ENCODE measurements at places on chromosomes 7 and 10.

DNA sequence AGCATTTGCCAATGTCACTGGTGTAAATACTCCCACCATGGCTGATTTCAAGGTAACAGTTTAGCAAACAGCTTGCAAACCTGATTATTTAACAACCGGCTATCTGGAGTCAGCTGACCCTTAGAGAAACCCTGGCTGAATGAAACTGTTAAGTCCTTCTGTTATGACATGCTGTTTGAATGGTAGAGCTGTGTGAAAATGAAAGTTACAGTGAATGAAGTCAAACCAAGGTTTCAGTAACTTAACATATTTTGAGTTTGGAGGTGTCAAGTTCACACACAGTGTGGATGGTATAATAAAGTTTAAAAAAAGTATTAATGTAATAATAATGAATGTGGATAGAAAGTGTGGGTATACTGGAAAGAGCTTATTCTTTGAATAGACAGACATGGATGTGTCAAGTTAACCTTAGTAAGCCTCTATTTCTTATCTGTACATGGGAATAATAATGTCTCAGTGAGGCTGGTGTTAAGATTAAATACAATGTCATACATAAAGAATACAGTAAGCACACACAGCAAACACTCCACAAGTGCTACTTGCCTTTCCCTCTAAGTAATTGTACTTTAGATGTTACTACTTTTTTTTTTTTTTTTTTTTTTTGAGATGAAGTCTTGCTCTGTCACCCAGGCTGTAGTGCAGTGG, 150.4 kb downstream of the TAX1BP1 start:
- no peak for DNase-seq

GRCh38 chr7:155343150-155343549, 45.5 kb downstream of the INSIG1 start:
- DNase-seq: no peak

GRCh38 chr7:128807191-128807590, 15.4 kb downstream of the CCDC136 start:
- no peak for DNase-seq

GRCh38 chr10:10677479-10677878, 340.2 kb upstream of the CELF2 start:
- DNase-seq: peak; percentile 7

GRCh38 chr10:79981450-79982361, 32.8 kb upstream of the SFTPD start:
- DNase-seq: no peak

DNA sequence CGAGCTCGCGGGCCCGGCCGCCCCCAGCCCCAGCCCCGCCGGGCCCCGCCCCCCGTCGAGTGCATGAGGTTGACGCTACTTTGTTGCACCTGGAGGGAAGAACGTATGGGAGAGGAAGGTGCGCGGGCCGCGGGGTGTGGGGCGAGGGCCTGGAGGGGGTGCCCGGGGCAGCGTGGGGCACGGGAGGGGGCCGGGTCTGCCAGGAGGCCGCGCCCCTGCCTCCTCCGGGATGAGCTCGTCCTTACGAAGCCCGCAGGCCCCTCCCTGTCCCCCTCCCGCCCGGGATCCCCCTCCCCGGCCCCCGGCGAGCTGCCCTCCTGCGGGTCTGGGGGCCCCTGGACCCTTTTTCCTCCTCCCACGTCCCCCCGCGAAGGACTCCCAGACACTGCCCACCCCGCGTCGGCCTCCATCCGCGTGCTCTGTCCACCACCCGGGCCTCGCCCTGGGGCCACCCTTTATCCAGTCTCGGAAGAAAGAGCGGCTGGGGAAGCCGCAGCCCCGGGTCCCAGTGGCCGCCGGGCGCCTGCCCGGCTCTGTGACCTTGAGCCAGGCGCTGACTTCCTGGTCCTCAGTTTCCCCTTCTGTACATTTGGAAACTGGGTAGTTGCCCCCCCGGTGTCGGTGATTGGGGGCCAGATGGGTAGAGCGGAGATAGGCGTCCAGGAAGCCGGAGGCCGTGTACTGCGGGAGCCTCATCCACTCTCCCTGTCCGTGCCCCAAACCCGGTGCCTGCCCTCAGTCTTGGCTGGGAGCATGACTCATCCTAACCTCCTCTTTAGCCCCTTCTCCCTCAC, 521 bp downstream of the LIMK1 start:
- DNase-seq: peak; percentile 21

DNA sequence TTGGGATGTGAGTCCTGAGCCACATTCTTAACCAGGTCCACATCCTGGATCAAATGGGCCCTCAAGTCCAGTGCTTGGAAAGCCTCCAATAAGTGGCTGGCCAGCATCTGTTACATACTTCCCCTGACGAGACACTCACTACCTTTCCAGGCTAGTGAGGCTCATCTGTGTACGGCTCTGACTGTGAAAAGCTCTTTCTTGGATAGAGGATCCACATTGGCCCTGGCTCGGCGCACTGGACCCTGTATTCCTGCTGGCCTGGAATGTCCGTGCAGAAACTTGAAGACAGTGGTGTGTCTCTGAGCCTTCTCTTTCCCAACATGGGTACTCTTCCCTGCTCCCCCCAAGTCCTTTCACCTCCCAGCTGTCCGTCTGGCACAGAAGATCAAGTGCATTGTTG, 35.5 kb downstream of the MYL10 start:
- DNase-seq: no peak

DNA sequence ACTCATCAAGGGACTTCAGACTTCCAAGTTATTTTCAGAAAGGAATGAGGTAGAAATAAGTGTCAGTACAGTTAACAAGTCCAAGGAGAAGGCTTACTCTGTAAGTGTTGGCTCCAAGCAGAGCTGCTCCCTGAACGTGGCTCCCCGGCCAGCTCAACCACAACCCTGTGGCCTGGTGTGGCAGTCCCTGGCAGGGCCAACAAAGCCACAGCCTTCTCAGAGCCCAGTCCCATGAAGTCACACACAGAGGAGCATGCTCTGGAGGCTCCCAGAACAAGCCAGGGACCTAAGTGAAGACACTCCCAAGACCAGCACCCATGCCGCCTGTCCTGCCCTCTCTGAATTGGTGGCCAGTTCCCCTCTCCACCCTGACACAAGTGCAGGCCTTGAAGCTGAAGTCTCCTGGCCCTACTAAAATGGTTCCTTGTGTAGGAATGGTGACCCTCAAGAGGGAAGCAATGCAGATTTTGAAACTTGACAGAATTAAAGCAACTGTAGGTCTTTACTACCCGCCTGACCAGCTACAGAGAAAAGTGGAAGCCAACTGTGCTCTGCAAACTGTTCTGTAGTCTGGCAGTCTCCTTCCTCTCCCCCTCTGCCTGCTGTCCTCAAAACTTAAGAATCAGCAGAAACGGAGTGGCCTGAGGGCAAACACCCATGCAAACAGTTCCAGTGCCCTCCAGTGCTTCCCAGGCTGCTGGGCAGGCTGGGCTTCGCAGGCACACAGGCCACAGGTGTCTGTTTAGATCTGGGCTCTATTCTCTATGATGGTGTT, 51.1 kb downstream of the NOD1 start:
- no peak for DNase-seq

DNA sequence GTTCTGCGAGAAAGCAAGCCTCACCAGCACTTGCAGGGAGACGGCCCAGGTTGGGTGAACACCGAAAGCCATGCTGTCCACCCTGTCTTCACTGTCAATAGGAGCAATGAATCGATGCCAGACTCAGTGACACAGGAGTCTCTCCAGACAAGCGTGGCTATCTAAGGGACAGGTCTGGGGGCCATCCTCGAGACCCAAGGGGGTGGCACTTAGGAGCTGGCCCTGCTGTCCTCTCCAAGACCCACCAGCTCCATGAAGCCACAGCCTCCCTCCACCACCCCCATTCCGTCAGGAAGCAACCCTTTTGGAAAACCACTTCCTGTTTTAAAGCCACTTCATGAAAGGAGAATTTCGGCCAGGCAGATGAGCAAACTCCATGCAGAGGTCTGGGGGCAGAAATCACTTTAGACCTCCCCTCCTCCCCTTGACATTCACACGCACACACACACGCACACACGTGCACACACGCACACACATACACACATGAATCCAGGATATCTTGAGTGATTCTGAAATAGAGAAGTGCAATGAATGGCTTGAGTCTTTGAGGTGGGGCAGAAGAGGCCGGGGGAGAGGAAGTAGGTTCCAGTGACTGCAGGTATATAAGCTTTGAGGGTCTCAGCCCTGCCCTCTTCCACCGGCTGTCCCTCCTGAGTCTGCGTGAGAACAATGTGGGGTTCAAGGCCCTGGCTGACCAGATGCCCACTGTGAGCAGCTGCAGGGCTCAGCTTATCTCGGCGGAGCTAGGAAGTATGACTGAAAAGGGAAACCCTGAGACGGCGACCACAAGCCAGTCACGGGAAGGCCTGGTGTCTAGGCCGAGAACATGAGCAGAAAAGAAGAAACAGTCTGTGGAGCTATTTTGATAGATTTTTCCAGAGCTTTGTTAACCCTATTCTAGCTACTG, 25.0 kb downstream of the RGS10 start:
- no peak for DNase-seq

GRCh38 chr7:129434675-129435318, 565 bp downstream of the STRIP2 start:
- no peak for DNase-seq

Measured in stimulated activated CD4-positive, alpha-beta T cell treated with anti-CD3 and anti-CD28 coated beads, TNF-alpha, amount 100 ng/mL, for 48 hours (primary cell).